ENCODE measurements at places on chromosomes 1 and 21.
A peak's percentile ranks its signal among the peaks of the same experiment; 100 is the strongest.

DNA sequence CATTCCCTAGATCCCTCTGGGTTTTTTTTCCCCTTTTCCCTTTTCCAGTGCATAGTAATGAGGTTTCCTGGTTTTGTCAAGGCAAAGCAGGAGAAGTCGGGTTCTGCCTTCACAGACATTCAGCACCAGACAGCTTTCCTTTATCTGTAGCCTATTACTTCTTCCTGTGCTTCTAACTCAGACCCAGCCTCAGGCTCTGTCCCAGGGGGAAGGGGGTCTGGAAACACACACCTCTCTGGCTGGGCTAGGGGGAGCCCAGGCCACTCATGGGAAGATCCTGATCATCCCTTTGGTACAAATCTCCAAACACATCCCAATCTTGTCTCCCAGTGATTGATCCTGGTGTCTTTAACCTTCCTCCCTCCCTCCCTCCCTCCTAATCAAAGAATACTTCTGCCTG is 656.4 kb downstream of the LMO4 start:
- H3K4me3 ChIP-seq: no peak overlapping the region
- H3K36me3 ChIP-seq: no peaks in the 10 kb centered on the region
- H3K27ac ChIP-seq: no peak overlapping the region
- DNase-seq: no peak
- H3K27me3 ChIP-seq: no peaks in the 10 kb centered on the region

- H3K4me1 ChIP-seq: no peaks in the 10 kb centered on the region
- no peaks in the 10 kb centered on the region for H3K27me3 ChIP-seq
- no peak overlapping the region for H3K4me3 ChIP-seq
- peaks cover 5% of the 10 kb centered on the region for H3K36me3 ChIP-seq
Observed at GRCh38 chr1:99886841-99887240, 36.7 kb downstream of the AGL start.

DNA sequence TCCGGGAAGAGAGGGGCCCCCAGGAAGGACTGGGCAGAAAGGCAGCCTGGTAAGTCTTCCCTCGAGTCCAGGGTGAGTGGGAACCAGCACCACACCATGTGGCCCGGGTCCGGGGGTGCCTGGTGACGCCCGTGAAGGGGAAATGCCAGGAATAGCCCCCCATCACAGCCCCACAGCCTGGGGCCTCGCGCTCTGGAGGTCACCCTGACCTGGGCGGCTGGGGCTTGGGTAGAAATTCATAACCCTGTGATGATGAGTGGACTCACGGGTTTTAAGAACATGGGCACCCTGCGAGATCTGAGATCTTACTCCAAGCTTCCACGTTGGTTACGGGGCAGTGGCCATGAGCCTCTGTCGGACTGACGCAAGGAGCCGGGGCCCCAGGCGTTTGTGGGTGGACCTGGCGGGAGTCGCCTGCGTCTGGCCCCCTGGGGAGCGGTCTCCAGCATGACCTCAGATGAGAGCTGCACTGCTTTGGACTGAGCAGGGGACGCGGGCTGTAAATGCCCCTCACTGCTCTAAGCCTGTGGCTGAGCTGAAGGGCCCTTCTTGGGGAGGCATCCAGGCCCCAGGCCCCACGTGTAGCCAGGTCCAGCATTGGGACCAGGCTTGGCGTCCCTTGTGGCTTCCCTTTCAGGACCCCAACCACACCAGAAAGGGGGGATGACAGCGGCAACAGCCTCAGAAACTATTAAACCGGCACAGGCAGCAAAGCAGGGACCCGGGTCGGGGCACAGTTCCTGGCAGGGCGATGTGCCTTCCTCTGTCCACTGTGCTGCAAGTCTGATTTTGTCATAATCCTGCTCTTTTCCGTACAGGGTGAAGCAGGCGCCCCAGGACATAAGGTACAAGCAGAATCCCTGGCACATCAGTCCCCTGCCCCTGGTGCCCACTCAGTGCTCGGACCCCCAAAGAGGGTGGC is 60.0 kb downstream of the SLC19A1 start:
- H3K4me1 ChIP-seq: peaks cover 22% of the 10 kb centered on the region
- H3K4me3 ChIP-seq: no peak overlapping the region

DNA sequence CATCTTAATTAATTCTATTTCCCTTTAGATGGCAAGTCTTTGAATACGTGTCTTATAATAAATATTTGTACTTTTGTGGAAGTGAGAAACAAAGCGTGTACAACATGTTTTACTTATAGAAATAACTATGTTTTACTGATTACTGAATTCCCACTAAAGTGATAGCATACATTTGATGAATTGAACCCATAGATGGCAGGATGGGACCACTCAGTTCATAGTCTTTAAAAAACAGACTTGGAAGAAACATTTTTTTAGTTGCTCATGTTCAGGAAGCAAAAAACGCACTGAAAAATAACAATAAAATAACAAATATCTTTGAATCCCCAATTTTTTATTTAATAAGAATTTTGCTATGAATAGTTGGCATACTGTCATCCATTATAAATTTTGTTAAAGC is 507.1 kb upstream of the ZRANB2 start:
- no peak overlapping the region for H3K27ac ChIP-seq
- no peaks in the 10 kb centered on the region for H3K27me3 ChIP-seq
- H3K4me1 ChIP-seq: no peaks in the 10 kb centered on the region
- H3K36me3 ChIP-seq: no peaks in the 10 kb centered on the region
- H3K4me3 ChIP-seq: no peak overlapping the region

GRCh38 chr1:216306830-216307229 is 116.4 kb downstream of the USH2A start:
- H3K4me1 ChIP-seq: no peaks in the 10 kb centered on the region
- H3K4me3 ChIP-seq: no peak overlapping the region
- no peaks in the 10 kb centered on the region for H3K36me3 ChIP-seq

- peaks cover 86% of the 10 kb centered on the region for H3K4me1 ChIP-seq
- peak within 1 kb of the TSS; percentile 81 for H3K27ac ChIP-seq
- H3K27me3 ChIP-seq: peaks cover 14% of the 10 kb centered on the region
Observed at GRCh38 chr1:2529784-2530512, at the start of gene HES5. TSS of gene HES5 (minus strand) at chr1:2530263. CDS start at chr1:2530164, 99 bp downstream.

DNA sequence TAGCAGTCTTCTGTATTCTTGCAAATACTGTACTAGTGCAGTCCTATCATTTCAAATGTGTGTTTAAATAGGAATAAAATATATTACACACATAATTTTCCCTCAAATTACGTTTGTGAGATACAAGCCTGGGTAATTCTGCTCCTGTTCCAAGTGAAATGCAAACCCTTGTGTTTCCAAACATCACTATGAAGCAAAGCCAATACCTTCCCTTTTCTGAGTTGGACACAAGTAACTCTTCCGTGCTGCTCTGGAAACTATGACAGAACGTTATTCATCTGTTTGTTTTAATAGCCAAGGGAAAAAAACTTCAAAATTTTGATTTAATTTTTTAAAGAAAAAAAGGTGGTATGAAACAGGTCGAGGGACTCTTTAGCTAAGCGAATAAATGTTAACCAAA is 73.7 kb upstream of the UBE2U start:
- H3K36me3 ChIP-seq: no peaks in the 10 kb centered on the region
- DNase-seq: no peak
- no peaks in the 10 kb centered on the region for H3K27me3 ChIP-seq
- H3K27ac ChIP-seq: no peak overlapping the region
- H3K4me3 ChIP-seq: no peak overlapping the region

DNA sequence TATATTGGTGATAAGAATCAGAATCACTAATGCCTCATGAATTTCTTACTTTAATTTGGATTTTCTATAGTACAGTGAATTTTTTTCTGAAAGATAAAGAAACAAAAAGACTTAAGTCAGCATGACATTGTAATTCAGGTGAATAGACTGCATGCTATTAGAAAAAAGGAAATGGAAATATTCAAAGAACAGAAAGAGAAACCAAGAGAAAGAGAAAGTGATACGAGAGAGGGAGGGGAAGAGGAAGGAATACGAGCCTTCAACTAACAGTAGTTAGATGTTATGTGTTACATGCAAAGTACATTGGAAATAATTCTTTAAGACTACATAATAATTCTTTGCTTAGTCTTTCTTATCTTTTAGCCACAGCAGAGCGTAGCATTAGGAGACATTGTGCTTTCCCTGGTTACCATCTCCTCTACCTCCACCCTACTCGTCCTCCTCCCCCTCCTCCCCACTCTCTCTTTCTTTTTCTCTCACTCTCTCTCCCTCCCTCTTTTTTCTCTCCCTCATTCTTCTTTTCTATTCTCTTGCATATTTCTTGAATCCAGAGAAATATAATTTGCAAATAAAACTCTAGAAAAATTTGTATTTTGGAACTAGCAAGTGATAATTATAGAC is 46.4 kb upstream of the ADGRL4 start:
- no peaks in the 10 kb centered on the region for H3K36me3 ChIP-seq
- H3K4me1 ChIP-seq: no peaks in the 10 kb centered on the region
- H3K27me3 ChIP-seq: no peaks in the 10 kb centered on the region
- H3K4me3 ChIP-seq: no peak overlapping the region
- no peak overlapping the region for H3K27ac ChIP-seq

GRCh38 chr1:223737342-223737741 is 25.0 kb downstream of the CAPN2 start:
- H3K27me3 ChIP-seq: no peaks in the 10 kb centered on the region
- H3K27ac ChIP-seq: no peak overlapping the region
- H3K4me3 ChIP-seq: no peak overlapping the region

- DNase-seq: no peak
- no peak overlapping the region for H3K4me3 ChIP-seq
- no peaks in the 10 kb centered on the region for H3K27me3 ChIP-seq
- H3K27ac ChIP-seq: no peak overlapping the region
- H3K4me1 ChIP-seq: peaks cover 43% of the 10 kb centered on the region
- no peaks in the 10 kb centered on the region for H3K36me3 ChIP-seq
Observed at GRCh38 chr1:47781171-47781959, 215.8 kb downstream of the TRABD2B start.

DNA sequence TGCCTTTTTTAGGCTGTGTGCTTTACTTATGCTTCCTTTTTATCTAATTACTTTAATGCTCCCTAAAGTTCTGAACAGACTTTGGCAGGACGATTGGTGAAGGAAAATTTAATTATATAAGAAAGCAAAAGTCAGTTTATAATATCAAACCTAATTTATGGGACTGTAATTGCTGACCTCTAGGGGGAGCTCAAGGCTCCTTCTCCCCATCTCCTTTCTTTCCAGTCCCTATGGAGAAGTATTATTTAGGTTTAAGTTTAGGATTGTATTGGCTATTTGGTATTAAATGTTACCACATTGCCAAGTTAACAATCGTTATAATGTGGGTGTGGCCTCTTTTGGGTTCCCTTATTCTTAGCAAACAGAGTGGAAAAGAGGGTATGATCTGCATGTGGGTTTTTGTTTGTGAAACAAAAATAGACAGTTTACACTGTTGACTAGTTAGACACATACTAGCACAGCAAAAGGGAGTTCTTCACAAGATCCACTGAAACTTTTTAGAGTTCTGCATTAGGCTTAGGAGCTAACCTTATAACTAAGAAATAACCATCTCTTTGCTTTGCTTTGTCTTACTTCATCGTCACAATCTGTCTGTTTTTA is 48.2 kb upstream of the TNFSF4 start:
- no peaks in the 10 kb centered on the region for H3K4me1 ChIP-seq
- H3K27me3 ChIP-seq: no peaks in the 10 kb centered on the region
- H3K27ac ChIP-seq: no peak overlapping the region

DNA sequence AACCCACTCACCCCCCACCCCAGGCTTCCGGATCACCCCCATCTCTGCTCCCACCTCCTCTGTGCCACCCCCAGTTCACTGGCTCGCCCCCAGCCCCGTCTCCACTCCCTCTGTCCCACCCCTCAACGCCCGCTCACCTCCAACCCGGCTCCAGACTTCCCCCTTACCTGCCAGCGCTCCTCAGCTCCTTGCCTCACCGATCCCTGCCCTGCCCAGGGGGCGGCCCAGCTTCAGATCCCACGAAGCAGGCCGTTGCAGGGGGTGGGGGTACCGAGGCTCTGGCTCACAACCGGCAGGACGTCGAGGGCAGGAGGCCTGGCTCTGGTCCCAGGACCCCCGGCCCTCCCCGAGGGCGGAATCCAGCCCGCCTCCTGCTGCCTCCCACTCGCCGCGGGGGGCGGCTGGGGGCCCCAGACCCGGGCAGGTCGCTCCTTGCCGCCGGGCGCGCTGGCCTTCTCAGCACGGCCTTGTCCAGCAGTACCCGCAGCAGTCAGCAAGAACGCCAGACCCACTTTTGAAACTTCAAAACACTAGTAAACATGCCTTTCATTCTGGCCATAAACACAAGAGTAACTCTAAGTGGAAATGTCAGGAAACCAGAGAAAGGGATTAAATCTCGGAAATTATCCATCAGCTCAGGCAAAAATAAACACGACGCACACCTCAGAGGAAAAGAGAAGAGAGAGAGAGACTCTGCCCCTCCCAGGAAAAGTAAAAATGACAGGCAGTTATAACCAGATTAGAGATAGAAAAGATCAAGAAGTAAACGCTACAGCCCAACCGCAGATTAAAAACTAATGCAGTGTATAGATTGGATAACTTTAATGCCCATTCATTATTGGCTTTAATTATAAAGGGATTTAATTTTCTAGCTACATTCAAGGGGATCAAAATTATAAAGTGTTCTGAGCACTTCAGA is 1.0 kb upstream of the FAM89A start:
- H3K27me3 ChIP-seq: peaks cover 8% of the 10 kb centered on the region
- no peaks in the 10 kb centered on the region for H3K36me3 ChIP-seq
- peak overlapping the region; percentile 49 for H3K4me3 ChIP-seq
- peak; percentile 19 for DNase-seq

- H3K27ac ChIP-seq: no peak overlapping the region
- DNase-seq: no peak
- no peak overlapping the region for H3K4me3 ChIP-seq
- no peaks in the 10 kb centered on the region for H3K4me1 ChIP-seq
- no peaks in the 10 kb centered on the region for H3K27me3 ChIP-seq
Observed at GRCh38 chr1:166544561-166544960, 294.7 kb upstream of the POGK start.

DNA sequence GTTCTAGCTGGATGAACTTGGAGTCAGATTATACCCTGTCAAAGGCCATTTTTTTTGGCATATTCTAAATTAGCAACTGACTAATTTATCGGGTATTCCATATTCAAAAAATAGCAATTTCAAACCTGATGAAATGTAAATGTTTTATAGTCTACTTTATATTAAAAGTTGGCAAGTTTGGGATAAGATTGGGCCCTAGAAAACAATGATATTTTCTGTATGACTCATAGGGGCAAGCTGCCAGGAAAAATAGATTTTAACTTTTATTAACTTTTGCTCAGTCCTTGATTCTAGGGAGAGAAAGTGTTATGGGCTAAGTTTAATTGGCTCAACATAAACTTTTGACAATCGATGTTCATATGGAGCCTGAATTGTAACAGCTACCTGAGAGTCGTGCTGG is 576.9 kb upstream of the B3GALT2 start:
- H3K27me3 ChIP-seq: no peaks in the 10 kb centered on the region
- DNase-seq: no peak
- no peak overlapping the region for H3K4me3 ChIP-seq
- H3K36me3 ChIP-seq: no peaks in the 10 kb centered on the region
